ENCODE measurements at places on chromosomes 3 and 15.

GRCh38 chr3:12287727-12288181 is 1.1 kb upstream of the PPARG start:
- DNase-seq = no peak

- DNase-seq = no peak
Observed at GRCh38 chr3:129045675-129046036, 14.9 kb upstream of the GP9 start.

DNA sequence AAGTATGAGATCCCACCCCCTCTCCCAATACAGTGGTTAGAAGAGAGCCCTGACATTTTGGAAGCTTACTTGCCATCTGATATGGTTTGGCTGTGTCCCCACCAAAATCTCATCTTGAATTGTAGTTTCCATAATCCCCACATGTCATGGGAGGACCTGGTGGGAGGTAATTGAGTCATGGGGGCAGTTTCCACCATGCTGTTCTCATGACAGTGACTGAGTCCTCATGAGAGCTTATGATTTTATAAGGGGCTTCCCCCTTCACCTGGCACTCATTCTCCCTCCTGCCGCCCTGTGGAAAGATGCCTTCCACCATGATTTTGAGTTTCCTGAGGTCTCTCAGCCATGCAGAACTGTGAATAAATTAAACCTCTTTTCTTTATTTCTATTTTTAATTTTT is 28.8 kb upstream of the HES1 start:
- no peak for DNase-seq

DNA sequence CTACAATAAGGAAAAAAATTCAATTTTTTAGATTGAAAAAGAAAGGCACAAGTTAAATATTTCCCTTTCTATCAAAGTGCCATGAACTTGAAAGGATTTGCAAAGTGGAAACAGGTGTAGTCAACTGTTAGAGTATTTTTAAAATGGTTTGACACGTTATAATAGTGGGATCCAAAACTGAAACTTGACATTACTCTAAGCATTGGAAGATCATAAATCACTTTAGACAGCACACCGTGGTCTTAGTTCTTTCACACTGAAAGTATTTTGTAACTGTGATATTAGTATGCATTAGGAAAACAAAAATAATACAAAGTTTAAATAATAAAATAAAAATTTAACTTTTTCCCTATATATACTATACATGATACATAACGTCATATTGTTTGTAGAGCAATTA is 933.1 kb downstream of the EPHA3 start:
- no peak for DNase-seq

GRCh38 chr3:128971421-128972100 is 22.3 kb downstream of the CFAP92 start:
- DNase-seq = no peak

GRCh38 chr15:83764201-83764838 is 110.4 kb downstream of the ADAMTSL3 start:
- DNase-seq = no peak

- DNase-seq = no peak
Observed at GRCh38 chr3:167887096-167887495, 151.6 kb downstream of the SERPINI1 start.

DNA sequence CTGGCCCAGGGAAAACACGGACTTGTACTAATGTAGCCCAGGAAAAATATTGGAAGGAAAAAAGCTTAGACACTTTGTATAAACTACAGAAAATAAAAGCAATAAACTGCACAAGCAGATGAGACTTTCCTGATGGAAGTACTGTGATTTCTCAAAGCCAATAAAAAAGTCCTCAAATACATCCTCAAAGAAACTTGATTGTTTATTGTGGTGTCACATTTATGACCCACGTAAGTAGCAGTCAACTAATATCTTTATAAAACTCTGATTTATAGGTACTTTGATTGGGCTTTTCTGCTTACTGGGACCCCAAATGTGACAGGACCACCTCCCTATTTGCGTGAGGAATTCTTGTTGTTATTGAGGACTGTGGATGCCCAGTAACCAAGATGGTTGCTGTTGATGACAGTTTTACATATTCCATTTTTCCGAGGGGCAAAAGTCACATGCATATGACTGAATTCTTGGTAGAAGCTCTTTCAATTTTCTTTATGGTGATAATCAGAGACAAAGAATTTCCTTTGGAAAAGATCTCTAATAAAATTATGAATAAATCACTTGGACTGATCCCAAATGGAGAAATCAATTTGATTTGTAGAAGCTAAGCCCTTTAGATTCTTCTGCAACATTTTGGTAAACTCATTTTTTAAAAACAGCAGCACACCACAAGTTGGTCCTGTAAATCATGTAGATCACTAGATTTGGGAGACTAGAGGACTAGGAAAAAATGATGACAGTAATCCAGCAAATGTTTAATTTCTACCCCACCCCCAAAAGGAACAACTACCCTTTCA is 159.0 kb upstream of the TSC22D2 start:
- no peak for DNase-seq

DNA sequence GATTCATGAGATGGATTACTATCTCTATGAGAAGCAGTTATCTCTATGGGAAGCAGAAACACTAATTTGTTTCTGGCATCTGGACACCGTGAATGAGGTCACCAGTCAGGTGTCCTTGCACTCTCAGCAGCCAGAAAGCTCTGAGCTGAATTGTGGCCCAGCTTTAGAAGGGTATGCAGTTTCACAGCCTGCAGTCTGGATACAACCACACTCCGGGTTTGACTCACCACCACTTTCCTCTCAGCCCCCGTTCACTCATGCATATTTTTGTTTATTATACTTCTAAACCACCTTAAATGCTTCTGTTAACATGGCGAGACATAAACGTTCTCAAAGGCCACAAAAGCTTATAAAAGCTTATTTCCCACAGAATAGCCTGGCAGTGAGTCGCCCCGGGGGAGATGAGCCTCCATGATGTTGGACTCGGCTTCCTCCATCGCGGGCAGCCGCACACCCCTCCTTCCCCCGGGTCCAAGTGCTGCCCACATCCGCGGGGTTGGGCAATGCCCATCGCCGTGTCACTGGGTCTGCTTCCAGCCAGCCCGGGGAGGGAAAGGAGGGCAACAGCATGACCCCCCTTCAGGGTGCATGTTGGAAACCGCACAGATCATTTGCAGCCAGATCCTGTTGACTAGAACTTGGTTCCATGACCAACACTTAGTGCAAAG is 16.8 kb upstream of the SLC41A3 start:
- no peak for DNase-seq

DNA sequence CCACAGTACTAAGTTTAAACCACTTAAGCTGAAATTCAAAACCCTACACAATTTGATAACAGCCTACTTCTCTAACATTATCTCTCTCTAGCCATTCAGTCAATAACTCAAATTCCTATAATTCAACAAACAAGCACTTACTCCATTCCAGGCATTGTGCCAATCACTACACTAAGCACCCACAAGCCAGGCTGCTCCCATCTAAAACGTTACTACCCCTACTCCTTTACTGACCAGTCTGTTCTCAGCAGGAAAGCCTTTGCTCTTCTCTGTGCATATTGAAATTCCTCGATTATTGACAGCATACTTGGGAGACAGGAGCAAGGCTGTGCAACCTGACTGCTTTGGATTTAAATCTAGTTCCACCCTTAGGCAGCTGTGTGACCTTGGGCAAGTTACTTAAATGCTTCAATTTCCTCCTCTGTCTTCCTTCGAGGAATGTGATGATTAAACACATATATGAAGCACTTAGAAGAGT is 177.2 kb upstream of the THBS1 start:
- no peak for DNase-seq

Data from D721Med (cell line).